Activated T-cell treated with anti-CD3 and anti-CD28 coated beads for 48 hours (primary cell): ENCODE measurements at places on chromosomes 2 and 18.

- no peak for DNase-seq
Measured at GRCh38 chr2:103254611-103255010, 492.8 kb downstream of the TMEM182 start.

DNA sequence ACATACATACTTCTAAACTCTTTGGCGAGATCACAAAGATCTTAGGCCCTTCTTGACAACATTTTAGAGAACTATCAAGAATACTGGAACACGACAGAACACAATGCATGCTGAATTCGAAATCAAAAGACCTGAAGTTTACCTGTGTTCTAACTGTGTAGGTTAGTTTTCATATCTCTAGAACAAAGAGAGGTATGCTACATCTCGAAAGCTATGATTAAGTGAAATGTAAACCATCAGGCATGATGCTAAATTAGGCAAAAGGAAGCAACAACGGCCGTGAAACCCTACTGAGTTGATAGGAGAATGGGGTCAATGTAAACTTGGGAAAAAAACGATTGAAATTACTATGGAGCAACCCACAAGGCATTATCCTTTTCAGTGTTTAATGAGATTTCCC, 43.7 kb downstream of the IKZF2 start:
- DNase-seq: no peak

- no peak for DNase-seq
Measured at GRCh38 chr2:138333677-138334076, 167.9 kb upstream of the SPOPL start.

- no peak for DNase-seq
Measured at GRCh38 chr2:174516501-174517378, 29.9 kb upstream of the GPR155 start.

GRCh38 chr2:5794012-5794411, 101.8 kb downstream of the SOX11 start:
- DNase-seq: no peak

- DNase-seq: no peak
Measured at GRCh38 chr18:24490539-24490938, 30.1 kb downstream of the HRH4 start.

- no peak for DNase-seq
Measured at GRCh38 chr2:3257166-3257565, 120.5 kb downstream of the EIPR1 start.

- no peak for DNase-seq
Measured at GRCh38 chr2:176291809-176292283, 22.6 kb downstream of the MTX2 start.

GRCh38 chr2:45612731-45613130, 1.7 kb upstream of the SRBD1 start:
- DNase-seq: no peak

DNA sequence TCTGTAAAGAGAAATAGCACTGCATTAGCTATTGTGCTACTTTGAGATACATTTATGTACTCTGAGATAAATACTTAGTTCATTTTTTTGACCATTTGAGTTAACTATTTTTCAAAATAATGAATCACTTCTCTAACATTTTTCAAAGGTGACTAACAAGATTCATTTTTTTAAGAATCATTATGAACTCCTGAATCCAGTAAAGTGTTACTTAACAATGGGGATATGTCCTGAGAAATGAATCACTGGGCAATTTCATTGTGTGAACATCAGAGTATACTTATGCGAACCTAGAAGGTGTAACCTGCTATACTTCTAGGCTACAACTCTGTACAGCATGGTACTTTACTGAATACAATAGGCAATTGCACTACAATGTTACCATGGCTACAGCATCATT, 355.8 kb downstream of the ARL6IP6 start:
- DNase-seq: no peak

DNA sequence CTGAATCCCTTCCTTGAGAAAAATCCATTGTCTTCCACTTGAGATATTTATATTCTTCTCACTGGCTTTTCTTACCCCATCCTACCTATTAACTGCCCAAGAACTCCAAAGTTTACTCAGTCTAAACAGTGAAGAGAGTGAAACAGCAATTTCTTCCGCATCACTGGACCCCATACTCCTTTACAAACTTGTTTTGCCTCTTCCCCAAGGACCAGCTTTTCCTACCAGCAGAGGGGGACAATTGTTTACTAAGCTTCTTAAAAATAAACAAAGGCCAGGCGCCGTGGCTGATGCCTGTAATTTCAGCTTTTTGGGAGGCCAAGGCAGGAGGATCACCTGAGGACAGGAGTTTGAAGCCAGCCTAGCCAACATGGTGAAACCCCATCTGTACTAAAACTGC, 52.0 kb downstream of the LRATD1 start:
- DNase-seq: no peak

GRCh38 chr18:32550963-32551362, 80.3 kb upstream of the GAREM1 start:
- no peak for DNase-seq

DNA sequence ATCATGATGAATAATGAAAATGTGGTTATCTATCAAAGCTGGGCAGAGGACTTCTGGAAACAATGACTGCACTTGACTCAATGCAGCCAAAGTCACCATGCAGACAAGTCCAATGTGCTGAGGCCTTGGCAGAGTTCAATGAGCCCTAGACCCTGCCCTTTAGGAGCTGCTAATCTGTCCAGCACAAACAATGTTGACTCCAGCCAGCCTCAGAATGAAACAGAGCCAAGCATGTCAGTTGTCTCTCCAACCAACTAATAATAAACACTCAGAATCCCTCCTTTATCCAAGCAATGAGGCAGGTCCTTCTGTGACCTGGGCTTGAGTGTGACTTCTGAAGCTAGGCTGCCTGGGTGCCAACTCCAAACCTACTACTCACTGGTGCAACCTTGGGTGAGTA, 270.6 kb downstream of the BCL11A start:
- no peak for DNase-seq

DNA sequence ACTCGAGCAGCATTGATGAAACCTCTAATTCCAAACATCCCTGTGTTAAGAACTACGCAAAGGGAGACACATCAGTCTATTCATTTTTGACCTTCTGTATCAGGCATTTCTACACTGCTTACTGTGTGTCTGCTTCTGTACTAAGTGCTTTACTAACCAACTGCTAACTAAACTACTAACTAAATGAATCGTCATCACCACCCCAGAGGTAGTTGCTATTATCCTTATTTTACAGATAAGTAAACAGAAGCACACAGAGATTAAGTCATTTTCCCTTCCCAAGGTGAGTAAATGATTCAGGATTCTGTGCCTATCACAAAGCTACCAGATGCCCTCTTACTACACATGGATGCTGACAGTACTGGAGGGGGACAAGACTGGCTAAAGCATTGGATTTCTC, 284.1 kb downstream of the AGPS start:
- DNase-seq: no peak

DNA sequence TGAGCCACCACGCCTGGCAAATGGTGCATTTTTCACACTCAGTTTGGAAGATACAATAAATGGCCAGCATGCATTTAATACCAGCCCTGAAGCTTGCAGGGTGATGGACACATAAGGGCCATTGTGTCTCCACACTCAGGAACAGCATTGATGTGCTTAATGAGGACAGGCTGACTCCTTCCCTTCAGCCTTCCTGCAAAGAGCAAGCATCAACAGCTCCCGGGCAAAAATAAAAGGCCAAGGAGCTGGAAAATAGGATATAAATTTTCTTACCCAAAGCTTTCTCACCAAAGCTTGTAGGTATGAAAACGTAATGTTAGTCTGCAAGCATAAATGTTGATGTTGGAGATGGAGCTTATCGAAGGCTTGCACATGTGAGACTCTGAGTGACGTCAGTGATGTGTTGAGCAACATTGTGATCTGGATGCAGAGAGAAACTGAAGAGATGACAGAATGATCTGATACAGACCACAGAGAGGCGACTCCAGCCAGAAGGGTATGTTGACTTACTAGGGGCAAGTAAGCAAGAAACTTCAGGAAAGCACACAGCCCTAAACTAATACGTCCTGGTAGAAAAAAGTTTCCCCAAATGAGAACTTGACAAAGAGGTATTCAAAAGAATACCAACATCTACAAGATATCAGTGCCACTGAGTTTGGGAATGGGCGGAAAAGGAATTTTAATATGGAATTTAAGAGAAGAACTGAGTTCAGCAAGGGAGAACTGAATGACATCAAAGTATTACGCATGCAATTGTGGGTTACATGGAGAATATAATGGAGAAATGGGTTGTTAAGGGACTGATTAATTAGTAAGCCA, 256.5 kb downstream of the TGIF1 start:
- DNase-seq: no peak

DNA sequence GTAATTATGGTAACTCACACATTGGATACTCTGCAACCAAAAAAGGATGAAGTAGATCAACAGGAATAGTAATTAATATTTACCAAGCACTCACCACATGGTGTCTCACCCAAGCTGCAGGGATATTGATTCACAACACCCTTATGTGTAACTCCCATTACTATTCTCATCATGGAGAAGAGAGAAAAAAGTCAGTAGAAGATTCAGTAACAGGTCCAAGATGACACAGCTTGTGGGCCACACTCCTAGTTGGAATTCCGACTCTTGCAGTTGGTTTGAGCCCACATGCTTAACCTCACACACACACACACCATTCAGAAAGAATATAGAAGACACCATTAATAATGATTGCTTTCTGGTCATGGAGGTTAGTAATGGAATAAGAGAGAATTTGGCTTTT, 1.7 kb upstream of the MLPH start:
- no peak for DNase-seq

GRCh38 chr2:233000886-233001750, 11.9 kb downstream of the NGEF start:
- no peak for DNase-seq

DNA sequence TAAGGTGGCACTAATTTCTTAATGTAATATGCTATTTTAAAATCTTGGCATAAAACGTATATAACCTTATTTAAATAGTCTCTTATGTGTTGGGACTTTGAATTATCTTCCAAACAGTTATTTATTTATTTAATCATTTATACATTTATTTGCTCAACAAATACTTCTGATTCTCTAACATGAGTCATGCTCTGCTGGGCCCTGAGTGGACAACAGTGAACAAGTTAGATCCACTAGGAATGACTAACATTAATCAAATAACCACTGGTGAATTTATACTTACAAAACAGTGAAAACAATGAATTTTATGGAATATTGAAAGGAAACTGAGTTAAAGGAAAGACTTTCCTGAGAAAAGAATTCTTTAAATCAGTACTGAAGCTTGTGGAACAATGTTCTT, 1257.2 kb upstream of the CHAC2 start:
- DNase-seq: no peak

DNA sequence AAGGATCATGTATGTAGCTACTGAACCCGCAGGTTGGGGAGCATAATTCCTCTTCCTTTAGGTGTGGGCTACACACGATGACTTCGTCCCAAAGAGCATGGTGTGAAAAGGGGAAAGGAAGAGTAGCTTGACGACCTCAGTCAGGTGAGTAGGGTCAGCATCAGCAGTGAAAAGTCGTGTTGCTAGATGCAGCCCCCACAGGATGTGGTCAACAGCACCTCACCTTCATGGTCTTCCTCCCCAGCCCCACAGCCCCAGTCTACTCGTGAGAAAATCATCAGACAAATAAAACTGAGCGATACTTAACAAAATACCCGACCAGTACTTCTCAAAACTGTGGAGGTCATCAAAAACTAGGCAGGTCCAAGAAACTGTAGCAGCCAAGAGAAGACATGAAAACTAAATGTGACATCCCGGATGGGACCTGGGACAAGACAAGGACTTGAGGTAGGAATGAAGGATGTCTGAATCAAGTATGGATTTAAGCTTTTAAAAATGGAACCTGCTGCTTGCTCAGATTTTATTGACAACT, 77.5 kb upstream of the NFATC1 start:
- DNase-seq: no peak

- DNase-seq: no peak
Measured at GRCh38 chr18:49901862-49902340, 88.6 kb upstream of the ACAA2 start.

DNA sequence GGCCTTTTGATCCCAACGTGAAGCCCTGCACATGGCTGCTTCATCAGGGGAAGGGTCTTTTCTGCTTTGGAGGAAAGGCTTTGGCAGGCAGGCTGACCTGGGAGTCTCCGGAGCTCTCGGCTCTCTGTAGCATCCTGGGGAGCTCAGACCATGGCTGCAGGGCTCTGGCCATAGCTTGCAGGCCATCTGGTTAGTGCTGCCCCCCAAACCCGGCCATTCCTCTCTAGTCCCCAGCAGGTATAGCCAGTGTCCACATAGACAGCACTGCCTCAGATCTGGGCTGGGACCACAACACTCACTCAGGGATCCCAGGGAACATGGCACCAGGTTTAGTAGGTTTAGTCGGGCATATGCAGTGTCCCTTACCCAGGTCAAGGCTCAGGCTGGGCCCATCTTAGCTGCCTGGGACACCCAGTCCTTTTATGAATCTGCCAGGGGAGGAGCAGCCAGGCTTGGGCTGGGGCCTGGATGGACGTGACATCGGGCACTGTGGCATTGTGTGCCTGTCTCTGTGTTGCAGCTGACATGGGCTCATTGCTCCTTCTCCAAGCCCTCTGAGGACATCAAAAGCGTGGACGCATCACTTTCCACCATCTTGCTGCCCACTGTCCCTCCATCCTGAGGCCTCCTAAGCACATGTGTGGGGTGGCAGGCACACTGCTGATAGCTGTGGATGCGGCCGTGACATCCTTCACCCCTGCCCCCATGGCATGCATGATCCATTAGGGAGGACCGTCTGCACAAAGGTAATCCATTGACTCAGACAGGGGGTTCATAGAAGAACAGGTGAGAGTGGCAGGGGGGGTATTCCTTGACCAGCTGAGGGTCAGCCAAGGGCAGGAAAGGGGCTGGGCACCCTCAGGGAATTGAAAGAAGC, 19.2 kb upstream of the GPR35 start:
- no peak for DNase-seq

- DNase-seq: no peak
Measured at GRCh38 chr2:66521291-66521922, 86.5 kb downstream of the MEIS1 start.
